ENCODE measurements at places on chromosomes 1 and 21.
A peak's percentile ranks its signal among the peaks of the same experiment; 100 is the strongest.

DNA sequence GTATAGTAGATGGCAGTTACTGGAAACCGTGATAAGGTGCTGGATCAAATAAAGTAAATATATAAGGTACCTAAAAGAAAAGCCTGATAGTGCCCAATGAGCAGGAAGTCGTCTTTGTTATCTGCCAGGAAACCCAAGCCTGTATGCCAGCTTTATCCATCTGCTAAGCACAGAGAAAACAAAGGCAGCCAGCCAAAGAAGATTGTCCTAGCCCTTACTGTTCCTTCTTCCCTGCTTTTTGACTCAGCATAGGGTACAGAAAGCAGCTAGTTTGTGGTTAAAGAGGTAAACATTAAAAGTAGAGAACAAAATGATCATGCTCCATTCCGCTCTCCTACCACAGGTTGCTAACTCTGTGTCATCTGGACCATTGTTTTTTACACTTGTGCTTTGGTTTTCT lies 10.1 kb downstream of the KRTAP22-2 start:
- DNase-seq = no peak

GRCh38 chr1:168876830-168877229 lies 147.8 kb upstream of the DPT start:
- no peak for DNase-seq

GRCh38 chr1:10339815-10340214 lies 59.0 kb upstream of the PGD start:
- DNase-seq = no peak

- no peak for DNase-seq
Observed at GRCh38 chr1:193741228-193741627, 554.8 kb upstream of the B3GALT2 start.

DNA sequence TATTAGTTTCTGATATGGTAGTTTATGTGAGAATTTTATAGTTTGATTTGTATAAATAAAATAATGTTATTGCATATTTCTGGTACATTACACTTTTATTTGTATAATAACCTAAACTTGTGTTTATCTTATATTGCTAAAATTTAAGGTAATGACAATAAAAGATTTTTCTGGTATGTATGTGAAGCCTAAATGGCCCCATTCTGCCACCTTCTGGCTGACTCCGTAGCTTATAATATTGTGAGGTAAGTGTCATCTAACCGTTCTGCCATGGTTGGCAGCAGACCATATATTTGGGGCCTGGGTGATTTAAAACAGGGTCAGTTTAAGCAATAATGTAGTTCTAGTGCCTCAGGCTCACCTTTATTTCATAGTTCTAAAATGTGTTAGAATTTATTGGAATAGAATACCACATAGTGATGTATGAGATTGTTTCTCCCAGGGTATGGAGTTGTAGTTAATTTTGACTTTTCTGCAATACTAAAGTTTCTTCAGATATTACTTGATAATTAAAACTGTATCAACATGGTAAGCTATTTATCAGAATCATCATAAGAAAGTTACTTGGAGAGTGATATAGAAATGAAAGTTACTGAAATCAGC lies 21.2 kb upstream of the PRKACB start:
- DNase-seq = peak; percentile 60

DNA sequence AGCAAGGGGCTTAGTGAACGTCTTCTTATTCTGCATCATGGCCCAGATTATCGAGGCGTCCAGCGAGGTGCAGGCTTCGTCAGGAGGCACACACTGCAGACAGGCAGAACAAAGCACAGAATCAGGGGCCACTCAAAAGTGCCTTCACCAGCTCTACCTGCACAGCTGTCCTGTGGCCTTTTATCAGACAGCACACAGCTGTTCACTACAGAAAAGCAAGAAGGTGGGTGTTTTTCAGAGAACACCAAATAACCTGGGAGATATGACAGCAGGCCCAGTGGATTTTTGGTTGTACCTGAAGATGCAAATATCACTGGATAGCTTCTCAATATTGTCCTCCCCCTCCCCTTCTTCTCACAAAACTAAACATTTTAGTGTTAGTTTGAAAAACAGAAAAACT lies 177.3 kb downstream of the TGFBR3 start:
- DNase-seq = no peak

DNA sequence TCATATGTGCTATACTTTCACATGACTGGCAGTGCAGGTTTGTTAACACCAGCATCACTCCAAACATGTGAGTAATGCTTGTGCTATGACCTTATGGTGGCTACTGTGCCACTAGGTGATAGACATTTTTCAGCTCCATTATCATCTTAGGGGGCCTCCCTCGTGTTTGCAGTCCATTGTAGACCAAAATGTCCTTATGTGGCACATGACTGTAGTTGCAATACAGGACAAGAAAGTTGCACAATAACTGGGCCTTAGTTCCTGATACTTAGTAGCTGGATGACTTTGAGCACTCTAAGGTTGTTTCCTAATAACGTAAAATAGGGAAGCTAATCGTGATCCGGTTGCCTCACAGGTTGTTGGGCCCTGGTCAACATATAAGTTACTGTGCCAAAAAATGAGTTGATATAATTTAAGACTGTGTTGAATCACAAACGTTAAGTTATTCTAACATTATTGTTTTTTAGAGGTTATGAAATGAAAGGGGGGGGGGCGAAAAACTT lies 511 bp upstream of the SNX27 start:
- DNase-seq = no peak

GRCh38 chr1:170729225-170730002 lies 65.5 kb downstream of the PRRX1 start:
- no peak for DNase-seq

- no peak for DNase-seq
Observed at GRCh38 chr1:227890451-227891222, 57.1 kb downstream of the WNT9A start.

DNA sequence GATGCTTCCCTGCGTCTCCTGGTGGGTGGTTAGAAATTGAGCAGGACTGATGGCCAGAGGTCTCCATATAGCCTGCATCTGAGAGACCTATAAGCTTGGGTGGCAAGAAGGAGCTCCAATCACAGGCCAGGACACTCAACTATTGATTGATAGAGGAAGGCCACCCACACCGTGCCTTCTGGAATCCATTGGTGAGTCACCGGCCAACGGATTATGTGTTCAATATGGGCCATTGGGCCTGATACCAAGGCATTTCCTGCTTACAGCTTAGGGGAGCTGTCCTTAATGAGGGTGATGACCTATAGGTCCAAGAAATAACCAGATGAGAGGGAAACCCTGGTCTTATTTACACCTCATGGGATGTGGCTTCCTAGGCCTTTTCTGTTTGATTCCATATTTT lies 115.1 kb downstream of the PLPP3 start:
- DNase-seq = no peak

GRCh38 chr21:41547111-41547510 lies 39.2 kb upstream of the TMPRSS2 start:
- no peak for DNase-seq

DNA sequence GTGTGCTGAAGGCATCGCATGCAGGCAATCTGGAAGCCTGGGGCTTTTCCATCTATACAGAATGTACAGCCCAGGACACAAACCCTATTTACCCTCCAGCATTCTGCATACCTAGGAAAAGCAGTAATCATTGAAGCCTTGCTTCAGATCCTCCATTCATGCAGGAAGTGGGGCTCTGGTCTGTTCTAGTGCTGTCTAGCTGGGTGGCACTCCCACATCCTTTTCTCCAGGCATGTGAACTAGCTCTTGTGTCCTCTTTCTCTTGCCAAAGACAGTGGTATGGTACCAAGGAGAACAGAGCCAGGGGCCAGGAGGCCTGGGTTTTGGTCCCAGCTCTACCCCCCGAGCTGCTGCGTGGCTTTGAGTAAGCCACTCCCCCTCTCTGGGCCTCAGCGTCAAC lies 21.7 kb downstream of the LRP8 start:
- no peak for DNase-seq

DNA sequence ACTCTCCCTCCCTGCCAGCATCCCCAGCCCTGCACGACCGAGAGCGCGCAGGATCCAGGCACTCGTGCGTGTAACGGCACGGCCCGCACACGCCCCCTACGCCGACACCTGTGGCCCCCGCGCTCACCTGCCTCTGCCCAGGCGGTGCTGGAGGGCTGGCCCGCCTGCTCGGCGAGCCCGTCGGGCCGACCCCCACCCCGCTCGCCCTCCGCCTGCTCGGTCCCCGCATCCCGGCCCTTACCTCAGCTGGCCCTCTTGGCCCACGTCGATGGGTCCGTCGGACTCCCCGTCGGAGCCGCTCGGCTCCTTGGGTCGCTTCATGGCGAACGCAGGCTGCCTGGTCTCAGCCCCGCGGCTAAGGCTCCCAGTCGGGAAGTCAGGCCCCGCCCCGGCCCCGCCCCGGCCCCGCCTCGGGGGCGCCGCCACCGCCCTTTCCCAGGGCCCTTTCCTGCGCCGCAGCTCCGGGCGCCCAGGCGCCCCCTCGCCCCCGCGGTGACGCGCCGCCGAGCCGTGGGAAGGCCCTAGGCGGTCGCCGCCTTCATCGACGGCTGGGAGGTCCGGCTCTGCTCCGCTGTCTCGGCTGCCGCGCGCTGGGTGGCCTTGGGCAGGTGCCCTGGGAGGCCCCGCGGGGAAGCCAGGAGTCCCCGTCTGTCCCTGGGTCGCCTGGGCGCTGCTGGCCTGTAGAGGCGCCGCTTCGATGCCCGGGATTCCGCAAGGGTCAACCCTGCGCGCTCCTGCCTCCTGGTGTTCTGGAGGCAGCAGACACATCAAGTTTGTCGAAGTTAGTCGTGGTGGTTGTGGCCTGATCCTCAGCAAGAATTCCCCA lies at the start of gene HEYL:
Gene HEYL (minus strand): TSS at position 339 of the 826 bp plus-strand sequence. CDS start 18 bp downstream, at position 321.
- peak; percentile 86 for DNase-seq

DNA sequence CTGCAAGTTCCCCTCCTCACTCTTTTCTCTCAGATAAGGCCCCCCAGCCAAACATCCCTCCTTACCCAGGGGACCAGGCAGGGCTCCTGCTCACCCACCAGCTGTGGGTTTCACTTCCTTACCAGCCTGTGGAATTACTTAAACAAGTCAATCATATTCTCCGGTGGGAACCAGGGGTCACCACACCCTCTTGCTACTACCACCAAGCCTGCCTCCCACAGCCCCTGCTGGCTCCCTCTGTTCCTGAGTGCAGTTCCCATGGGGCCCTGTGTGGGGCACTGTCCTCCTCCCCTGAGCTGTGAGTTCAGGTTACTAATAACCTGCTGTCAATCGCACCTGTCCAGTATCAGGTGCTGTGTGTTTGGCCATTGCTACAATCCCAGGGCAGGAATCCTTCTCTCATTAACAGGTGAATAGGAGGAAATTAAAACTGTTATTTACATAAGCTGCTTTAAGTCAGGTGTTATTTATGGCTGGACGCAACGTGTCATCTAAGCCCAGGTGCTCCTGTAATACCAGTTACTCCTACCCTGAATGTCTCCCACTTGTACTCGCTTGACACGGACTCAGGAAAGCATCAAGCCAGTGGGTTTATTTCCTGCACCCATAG lies 53.1 kb upstream of the LBR start:
- peak; percentile 57 for DNase-seq

DNA sequence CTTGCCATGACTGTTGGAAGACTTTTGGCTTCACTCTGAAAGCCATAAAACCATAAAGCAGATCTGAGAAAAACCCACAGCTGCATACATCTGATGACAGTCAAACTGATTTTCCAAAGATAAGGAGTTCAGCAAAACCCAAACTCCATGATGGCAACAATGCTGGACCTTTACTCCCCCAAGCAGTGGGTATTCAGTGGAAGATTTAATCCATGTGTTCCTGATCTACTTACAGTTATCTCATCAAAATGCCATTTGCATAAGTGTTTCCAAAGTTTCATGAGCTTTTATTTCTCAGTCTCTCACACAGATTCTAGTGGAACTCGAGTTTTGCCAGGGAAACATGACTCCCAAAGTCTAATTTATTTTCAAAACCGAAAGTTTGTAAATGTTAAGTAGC lies 184.9 kb downstream of the ZC3H11B start:
- no peak for DNase-seq

- DNase-seq = no peak
Observed at GRCh38 chr1:107840725-107841124, 124.3 kb downstream of the VAV3 start.

DNA sequence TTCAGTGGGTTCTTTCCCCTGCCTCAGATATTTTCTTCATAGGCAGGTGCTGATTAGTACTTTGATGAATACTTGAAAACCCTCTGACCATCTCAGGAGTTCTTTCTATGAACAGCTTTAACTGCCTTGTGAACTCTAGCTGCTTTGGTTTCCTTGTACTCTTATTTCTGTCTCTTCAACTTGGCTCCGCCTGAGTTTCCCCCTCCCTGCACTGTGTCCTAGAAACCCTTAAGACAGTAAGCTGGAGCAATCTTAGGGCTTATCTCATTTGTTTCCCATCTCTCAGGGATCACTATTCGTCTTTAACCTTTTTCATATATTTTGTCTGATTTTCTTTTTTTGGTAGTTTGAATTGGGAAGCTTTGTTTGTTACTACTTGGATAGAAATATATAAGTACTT lies 99.1 kb downstream of the PKN2 start:
- no peak for DNase-seq

Measured in stimulated activated CD4-positive, alpha-beta T cell treated with anti-CD3 and anti-CD28 coated beads, Interleukin-2, amount 100 ng/mL, for 24 hours (primary cell).